ENCODE measurements at places on chromosomes 6 and 20.

DNA sequence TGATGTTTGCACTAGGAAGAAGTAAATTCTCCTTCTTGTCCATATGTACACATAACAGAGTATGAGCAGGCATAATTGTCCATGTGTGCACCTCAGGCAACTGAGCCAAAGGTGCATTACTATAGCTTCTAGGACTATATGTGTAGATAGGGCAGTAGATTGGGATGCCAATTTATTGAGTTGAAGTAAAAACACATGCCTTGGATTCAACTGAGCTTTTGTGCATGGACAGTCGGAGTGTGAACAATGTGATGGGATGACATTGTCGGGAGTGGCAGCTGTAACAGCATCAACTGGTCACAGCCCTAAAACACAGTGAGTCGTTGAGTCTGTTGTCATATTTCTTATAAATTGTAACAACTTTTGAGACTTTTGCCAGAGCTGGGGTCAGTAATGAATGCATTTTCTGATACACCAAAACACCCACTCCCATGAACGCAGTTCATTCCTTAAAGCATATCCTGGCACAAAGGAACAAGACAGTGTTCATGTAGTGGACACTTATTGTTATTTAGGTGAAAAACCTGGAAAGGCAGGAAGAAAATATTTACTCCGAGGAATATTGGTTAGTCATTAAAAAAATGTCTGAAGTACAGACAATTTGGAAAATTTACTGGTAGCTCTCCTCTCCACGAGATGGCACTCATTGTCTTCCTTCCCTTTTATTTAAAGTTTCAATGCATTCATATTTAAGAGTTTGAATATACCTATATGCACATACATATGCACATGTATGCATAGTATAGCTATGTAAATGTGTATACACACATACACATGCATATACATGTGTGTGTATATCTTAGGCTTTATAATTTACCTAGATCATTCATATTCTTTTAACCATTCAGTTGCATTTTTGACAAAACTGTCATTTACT is 302.0 kb upstream of the STXBP5 start:
- no peak for DNase-seq

DNA sequence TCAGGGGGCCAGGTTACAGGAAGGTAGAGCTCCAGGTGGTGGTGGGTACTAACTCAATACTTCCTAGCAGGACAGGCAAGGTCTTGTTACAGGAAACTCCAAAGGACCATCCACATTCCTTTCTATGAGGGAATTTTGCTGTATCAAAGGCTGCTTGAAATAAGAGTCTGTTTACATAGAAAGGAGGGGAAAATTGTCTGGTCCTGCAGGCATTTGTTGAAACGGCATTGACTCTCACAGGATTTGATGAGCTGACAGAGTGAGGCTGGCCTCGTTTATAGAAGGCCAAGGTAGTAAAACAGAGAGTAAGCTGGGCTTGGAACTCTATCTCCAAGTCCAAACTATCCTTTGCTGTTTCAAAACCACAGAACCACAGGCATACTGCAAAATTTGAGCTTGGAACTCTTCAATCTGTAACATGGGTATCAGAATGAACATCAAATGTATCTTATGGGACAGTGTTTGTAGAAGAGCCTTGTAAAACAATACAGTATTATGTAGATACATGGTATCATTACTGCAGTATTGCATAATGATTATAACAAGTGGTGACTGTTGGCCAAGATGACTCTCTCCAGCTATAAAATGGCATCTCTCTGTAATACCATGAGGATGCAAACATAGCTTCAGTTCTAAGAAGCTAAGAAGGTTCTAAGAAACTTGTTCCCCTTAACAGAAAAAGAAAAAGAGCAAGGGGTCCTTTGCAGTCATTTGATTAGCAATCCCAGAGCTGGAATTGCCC is 61.5 kb downstream of the TRAM2 start:
- no peak for DNase-seq

GRCh38 chr6:149033454-149033853 is 284.1 kb upstream of the TAB2 start:
- DNase-seq: no peak

DNA sequence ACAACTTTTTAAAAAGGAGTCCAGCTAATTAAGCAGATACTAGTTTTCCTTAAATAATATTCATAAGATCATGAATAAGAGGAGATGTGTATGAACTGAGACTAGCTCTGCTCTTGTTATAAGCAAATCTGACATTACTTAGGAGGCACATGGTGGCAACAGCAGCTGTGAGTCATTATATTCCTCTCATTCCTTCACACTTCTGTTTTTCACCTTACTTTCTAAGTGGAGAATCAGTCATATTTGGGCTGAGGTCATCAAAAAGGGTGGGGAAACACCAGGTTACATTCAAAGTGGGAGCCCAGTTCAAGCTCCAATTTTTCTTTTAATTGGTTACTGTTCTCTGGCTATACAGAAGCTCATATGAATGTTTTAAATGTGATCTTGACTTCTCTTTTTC is 6.0 kb upstream of the RIPPLY2 start:
- no peak for DNase-seq

GRCh38 chr6:13461805-13462204 is 25.6 kb downstream of the GFOD1 start:
- no peak for DNase-seq

GRCh38 chr6:1346558-1347091 is 34.7 kb downstream of the FOXQ1 start:
- DNase-seq: no peak

- no peak for DNase-seq
Observed at GRCh38 chr6:13838616-13839015, 24.3 kb upstream of the MCUR1 start.

DNA sequence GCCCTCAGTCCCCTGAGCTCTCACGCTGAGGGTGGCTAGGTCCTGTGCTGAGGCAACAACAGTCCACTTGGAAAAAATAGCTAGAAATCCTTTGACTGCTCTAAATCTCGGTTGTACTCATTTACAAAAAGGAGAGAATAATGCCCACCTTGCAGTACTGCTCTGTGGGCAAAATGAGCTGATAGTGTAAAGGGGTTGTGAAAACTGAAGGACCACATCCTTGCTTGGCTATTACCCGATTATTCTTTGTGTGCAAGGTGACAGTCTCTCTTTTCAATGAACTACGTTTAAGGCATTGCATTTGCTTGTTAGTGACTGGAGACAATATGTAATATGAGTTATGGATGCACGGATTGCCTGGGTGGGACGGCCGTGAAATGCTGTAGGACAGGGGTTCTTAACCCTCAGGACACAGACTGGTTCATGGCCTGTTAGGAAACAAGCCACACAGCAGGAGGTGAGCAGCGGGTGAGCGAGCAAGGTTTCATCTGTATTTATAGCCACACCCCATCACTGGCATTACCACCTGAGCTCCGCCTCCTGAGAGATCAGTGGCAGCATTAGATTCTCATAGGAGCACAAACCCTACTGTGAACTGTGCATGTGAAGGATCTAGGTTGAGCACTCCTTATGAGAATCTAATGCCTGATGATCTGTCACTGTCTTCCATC is 14.6 kb downstream of the SAMD3 start:
- DNase-seq: no peak

DNA sequence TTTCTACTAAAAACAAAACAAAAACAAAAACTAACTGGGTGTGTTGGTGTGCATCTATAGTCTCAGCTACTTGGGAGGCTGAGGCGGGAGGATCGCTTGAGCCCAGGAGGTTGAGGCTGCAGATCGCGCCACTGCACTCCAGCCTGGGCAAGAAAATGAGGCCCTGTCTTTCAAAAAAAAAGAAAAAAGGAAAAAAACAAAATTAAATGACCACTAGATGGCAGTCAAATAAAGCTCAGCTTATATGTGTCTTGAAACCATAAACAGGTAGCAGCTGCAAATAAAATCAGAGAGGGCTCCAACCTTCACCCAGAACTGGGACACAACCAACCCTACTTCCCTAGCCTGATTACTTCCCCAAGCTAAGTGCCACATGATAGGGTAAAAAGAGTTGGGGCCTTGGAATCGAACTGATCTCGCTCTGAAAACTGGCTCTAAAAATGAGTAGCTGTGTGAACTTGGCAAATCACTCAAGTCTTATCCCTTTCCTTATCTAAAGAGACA is 67.1 kb upstream of the ADGRF4 start:
- DNase-seq: no peak

DNA sequence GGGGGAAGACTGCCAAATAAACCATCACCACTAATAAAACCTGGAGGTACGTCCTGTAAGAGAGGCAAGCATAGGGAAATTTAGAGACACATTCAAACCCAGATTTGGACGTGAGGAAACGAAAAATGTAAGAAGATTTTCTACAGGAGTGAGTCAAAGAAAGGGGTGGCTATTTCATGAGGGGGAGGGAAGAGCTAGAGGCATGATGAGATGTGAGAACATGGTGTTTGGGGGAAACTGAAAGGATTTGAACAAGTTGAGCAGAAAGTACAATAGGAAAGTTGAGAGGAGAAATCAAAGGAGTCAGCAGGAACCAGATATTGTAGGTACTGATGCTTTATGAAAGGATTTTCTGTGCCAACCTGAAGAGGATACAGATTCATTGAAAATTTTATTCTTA is 179.1 kb upstream of the HS3ST5 start:
- DNase-seq: no peak

- DNase-seq: no peak
Observed at GRCh38 chr6:146590492-146590891, 8.3 kb upstream of the ADGB start.

- DNase-seq: no peak
Observed at GRCh38 chr20:60947819-60948218, 304.2 kb upstream of the CDH4 start.

GRCh38 chr6:145809785-145810184 is 4.8 kb downstream of the FBXO30 start:
- no peak for DNase-seq

DNA sequence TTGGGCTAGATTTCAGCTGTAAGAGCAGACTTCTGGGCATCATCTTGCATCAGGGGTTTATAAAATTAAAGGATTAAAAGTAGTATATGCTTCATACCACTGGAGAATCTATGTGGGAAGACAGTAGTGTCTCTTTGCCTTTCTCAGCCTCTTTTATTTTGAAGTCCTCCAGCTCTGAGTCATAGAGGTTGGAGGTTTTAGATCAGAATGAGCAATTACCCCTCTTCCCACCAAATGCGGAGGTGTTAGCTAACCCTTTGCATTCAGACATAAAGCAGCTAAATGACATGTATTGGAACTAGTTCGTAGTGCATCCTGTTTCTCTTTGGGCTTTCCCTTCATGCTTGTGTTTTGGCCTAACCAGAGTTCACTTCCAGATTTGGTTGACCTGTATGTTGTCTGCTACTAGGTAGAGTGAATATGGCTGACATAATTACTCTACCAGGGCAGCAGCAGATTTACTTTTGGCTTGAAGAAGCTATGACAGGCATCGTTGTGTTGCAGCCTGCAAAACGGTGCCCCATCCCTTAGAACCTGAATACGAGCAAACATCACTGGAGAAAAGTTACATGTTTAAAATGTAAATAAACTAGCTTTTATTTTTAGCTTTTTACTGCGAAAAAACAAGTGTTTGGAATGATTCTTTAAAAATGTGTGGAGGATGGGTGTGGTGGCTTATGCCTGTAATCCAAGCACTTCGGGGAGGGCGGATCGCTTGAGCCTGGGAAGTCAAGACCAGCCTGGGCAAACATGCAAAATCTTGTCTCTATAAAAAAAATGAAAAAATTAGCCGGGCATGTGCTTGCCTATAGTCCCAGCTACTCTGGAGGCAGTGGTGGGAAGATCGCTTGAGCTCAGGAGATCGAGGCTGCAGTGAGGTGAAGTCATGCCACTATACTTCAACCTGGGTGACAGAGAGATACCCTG is 82.2 kb downstream of the MYO6 start:
- DNase-seq: no peak

GRCh38 chr6:20399518-20399917 is 2.2 kb upstream of the E2F3 start:
- DNase-seq: no peak

- no peak for DNase-seq
Observed at GRCh38 chr6:44111434-44112417, 15.5 kb downstream of the MRPL14 start.
